ENCODE measurements at places on chromosomes 1 and 21.
A peak's percentile ranks its signal among the peaks of the same experiment; 100 is the strongest.

- DNase-seq = no peak
Measured at GRCh38 chr1:161739865-161740566, 9.6 kb upstream of the DUSP12 start.

GRCh38 chr1:98364544-98364943, 297.0 kb upstream of the SNX7 start:
- no peak for DNase-seq

DNA sequence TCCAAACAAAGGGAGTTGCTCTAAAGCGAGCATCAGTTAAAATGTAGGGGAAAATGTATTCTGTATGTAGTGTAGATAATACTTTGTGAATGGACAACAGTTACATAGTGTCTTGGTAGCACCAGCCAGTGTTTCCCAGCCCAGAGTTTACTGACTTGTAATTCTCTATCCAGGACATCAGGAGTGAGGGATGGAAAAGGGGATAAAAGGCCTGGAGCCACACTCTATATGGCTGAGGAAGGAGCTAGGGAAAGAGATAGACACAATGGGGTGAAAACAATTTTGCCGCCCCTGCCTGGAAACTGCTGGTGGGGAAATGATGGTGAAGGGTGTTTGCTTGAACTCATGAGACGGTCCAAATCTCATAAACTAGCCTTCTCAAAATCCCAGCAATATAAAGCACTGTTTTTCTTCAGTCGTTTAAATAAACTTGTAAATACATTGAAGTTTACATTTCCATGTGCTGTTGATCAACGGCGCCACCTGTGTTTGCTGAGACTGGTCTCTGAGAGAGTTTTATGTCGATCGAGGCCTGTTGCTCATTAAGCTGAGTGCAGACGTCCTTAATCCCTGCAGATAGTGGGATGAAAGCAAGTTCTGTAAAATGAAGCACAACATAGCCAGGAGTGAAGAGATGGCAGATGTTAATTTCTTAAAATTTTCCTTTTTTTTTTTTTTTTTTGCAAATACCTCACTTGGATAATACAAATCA, 27.9 kb upstream of the AGO1 start:
- DNase-seq = no peak

DNA sequence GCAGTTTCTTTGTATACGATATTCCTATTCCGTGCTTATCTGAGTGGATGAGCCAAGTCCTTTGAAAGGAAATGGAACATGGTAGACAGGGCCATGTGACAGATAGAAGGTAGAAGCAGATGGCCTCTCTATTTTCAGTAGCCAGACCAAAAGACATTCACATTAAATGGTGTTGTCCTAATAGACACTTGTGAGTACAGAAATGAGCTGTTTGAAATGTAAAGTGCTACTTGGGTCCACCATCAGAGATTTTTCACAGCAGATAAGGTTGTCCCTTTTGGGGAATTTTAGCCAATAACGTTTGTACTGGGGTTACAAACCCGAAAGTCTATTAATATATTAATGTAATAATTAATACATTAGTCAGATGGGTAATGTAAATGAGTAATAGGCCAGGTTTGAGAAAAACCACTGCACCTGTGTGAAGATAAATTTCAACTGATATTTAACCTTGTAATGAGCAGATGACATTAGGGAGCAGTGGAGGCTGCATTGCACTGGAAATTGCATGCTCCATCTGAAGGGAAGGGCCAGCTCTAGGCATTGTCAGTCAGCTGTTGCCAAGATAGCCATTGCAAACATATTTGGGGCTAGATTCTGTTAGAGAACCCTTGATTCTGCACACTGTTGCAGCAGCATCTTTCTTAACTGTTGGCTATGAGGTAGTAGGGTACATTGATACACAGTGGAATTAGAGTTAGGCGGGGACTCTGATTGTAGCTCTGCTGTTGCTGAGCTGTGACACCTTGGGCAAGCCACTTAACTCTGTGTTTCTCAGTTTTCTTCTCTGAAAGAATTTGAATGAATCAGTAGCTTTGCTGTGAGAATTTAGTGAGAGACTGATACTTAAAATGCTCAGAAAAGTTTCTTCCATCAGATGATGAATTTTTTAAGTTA, 43.8 kb downstream of the FGGY start:
- DNase-seq = no peak

GRCh38 chr1:220521778-220522177, 6.2 kb upstream of the MARK1 start:
- DNase-seq = no peak

GRCh38 chr1:37084013-37084412, 49.7 kb upstream of the GRIK3 start:
- DNase-seq = no peak

- DNase-seq = no peak
Measured at GRCh38 chr1:209570743-209571142, 12.8 kb upstream of the CAMK1G start.

- no peak for DNase-seq
Measured at GRCh38 chr21:25508364-25508763, 98.9 kb downstream of the MRPL39 start.

DNA sequence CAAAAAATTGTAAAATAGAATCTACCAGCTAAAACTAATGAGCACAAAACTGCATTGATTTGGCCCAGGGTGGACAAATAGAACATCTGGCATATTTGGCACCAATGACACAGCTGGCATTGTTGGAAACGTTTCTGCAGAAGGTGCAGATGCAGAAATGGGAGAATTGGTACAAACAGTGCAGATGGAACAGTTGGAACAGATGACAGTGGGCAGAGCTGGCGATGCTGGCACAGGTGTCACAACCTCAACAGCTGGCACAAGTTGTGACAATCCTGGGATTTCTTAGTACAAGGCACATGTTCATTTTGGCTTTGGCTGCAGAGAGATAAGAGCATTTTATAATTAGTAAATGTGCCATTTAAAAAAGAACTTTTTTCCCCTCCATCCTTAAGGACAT, 91.1 kb upstream of the ZBTB18 start:
- DNase-seq = no peak

DNA sequence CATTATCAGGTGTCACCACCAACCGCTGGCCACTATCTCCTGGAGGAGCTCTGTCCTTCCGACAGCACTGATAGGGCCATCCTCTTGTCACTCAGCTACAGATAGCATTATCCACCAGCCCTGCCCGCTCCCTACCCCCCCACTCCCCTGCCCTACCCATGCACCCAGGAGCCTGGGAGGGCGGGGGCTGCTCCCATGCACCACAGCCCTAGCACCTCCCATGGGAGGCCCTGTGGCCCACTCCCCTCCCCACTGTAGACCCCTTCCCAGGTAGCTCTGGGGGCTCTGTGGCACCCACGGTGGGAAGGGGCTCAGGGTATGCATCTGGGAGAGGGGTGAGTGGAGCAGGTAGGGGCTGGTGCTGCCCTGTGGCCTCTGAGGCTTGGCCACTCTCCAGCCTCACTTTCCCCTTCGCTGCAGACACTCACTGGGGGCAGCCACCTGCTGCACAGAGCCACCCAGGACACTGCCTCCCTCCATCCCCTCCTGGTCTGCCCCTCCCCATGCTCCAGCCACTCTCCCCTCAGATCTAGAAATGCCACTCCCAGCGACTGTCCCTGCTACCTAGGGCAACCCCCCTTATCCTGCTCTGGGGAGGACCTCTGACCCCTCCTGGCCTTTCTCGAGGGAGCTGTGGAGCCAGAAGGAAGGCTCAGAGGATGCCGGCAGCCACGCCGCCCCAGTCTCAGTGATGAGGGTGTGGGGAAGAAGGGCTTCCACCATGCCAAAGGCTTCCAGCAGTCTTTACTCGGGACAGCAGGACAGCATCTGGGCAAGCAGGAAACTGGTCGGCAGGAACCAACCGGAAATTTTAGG, 58.5 kb downstream of the WNT9A start:
- peak; percentile 12 for DNase-seq

DNA sequence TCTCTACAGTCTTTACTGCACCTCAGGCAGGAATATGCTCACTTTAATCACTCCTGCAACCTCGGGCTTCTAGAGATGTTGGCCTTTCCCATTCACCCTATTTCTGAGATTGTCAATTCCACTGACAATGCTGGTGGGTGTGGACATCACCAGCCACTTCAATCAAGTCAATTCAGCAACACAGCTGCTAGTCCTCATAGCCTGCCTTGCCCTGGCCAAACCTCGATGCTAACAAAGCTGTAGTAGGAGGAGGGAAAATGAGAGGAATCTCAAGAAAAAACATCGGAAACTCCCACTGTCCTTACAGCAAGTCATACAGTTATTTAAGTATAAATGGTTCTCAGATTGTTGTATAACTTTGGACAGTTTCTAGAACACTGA, 155.0 kb downstream of the KCNH1 start:
- DNase-seq = no peak

DNA sequence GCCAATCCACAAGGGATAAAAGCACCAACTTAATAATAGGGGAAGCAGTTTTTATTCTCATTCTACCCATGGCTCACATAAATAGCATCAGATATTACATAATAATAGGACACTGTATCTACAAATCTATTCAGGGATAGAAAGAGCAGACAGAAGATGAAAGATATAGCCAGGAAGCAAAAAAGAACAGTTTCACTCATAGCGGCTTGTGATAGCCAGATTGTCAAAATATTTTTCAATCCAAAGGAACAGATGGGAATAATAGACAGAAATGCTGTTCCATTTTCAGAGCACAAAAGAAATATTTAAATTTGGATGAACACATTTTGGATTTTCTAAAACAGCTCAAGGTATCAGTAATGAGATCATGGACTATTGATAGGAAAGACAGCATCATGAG, 232.5 kb upstream of the GREM2 start:
- no peak for DNase-seq

DNA sequence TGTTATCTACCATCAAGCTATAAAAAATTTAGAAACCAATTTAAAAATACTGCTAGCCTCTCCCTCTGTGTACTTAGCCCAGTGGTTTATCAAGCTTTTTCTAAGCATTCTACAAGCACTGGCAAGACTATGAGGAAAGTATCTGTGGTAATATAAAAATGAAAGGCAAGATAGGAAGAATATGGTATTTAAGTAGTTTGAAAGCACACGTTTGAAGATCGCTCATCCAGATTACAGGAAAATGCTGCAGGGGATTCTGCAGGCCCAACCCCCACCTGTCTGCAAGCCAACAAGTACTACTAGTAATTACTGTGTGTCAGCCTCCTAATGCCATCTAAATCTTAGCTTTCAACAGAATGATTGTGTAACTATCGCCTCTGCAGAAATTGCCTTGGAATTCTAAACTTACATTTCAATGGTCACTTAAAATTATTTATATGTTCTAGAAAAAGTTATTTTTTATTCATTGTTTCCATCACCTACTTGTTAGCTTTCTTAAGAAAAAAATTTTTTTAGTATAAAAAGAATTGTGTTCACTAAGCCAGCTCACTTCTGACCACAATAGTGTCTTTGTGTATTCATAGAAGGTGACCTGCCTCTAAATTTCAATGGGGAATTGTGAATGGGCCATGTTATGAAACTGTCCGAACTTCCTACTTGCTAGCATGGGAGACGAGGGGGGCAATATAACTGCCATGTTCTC, 8.5 kb downstream of the ERRFI1 start:
- no peak for DNase-seq
